Suprapubic skin (tissue), 4 donors: ENCODE measurements at places on chromosomes 6 and 20.

- no peak for DNase-seq
Measured at GRCh38 chr6:96499781-96500180, 21.8 kb upstream of the UFL1 start.

DNA sequence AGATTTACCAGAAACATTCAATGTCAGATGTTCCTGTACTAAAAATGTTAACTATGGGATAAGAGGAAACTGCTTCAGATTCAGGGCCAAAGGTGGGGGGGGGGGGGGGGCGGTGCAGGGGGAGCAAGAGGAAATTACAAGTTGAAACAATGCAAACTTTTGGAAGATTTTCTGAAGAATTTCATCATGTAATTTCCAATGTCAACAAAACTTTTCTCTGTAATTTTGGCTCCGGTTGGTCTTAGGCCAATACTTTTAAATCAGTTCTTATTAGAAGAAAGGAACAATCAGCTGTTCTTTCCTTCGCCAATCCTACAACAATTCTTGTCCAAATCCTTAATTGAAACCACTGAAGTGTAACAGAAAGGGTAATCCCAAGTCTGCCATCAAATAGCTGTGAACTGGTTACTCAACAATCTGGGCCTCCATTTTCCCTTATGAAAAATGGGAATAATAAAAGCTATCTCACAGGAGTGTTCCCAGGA is 13.1 kb downstream of the UQCC1 start:
- no peak for DNase-seq

GRCh38 chr6:3596766-3597165 is 139.9 kb upstream of the SLC22A23 start:
- DNase-seq = no peak

- no peak for DNase-seq
Measured at GRCh38 chr6:90739339-90739738, 152.5 kb upstream of the MAP3K7 start.

- DNase-seq = no peak
Measured at GRCh38 chr6:169162752-169163407, 90.8 kb downstream of the THBS2 start.
